ENCODE measurements at places on chromosomes 3 and 15. TPM values are rescaled to one million over a fixed set of nuclear protein-coding genes. Genes with fewer than 3 reads are reported as not detected.
A peak's percentile ranks its signal among the peaks of the same experiment; 100 is the strongest.

GRCh38 chr15:89824607-89824867 is 9.9 kb upstream of the ANPEP start:
- H3K4me3 ChIP-seq, result no peak overlapping the region
- no peaks in the 10 kb centered on the region for H3K4me1 ChIP-seq
- H3K27ac ChIP-seq, result no peak overlapping the region
- no peak for DNase-seq

DNA sequence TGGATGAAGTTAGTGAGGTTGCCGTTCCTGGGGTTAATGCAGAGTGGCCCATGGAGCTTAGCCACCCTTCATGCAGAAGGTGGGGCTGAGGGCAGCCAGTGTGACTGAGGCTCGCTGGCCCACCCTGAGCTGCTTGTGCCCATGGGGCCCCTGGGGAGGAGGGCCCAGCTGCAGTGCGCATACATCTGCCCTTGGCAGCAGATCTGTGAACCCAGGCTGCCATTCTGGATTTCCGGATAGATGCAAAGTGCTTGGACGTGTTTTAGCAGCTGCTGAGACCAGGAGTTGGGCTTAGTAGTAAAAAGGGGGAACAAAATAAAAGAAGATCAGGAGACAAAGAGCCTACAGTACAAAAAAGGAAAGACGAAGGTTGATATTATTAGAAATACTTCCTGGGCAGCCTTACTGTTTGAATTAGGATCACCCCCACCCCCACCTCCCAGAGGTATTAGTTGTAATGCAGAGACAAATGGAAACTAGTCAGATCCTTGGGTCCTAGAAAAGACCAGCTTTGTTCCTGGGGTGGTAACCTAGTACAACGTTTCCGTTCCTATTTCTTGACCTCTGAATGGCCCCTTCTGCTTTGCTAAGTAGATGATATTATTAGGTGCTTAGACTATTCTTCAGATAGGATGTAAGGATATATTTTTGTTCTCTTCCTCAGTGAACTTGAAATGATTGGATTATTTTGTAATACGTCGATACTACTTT is 70.2 kb downstream of the IGF1R start:
- no peak overlapping the region for H3K27ac ChIP-seq
- peaks cover 49% of the 10 kb centered on the region for H3K4me1 ChIP-seq
- H3K27me3 ChIP-seq, result no peaks in the 10 kb centered on the region
- DNase-seq, result no peak

GRCh38 chr3:187136936-187137335 is 2.4 kb downstream of the RPL39L start:
- peaks cover 16% of the 10 kb centered on the region for H3K4me1 ChIP-seq
- H3K27me3 ChIP-seq, result no peaks in the 10 kb centered on the region
- DNase-seq, result no peak
- H3K27ac ChIP-seq, result no peak overlapping the region
- H3K36me3 ChIP-seq, result no peaks in the 10 kb centered on the region
- H3K4me3 ChIP-seq, result no peak overlapping the region

DNA sequence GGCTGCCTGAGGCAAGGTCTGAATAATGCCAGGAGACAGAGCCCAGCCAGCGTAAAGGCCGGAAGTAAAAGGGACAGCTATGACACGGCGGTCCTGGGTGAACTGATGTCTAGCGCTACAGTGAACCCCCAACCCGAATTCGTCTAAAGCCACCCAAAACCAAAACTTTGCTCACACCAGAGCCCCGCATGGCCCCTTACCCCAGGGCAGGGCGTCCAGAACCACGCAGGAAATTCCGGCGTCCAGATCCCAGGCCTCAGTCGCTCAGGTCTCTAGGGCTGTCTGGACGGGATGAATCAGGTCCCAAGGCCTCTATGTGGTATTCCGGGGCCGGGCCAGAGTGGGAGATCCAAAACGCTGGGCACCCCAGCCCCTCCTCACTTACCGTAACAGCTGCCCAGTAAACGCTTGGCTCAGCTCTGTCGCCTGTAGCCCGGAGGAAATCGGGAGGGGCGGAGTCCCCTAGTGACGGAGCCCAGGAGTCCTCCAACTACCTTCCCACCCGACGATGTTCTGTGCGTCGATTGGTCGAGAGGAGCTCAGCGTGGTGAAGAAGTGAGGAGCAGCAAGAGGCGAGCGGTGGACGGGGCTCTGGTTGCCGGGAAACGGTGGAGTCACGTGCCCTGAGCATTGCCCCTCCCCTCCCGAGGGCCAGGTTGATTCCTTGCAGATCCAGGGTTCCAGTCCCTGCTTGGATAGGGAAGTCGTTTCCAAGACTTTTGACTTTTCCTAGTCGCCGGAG is at the start of gene CCDC32:
Gene CCDC32 (minus strand): TSS at position 452 of the 742 bp plus-strand sequence. CDS start 2,027 bp downstream, outside the sequence.
- peak; percentile 82 for DNase-seq
- peaks cover 7% of the 10 kb centered on the region for H3K27me3 ChIP-seq
- H3K27ac ChIP-seq, result peak within 1 kb of the TSS; percentile 84

GRCh38 chr3:140529558-140529957 is 148.3 kb upstream of the TRIM42 start:
- no peak for DNase-seq
- no peak overlapping the region for H3K4me3 ChIP-seq
- peaks cover 2% of the 10 kb centered on the region for H3K27me3 ChIP-seq
- no peaks in the 10 kb centered on the region for H3K4me1 ChIP-seq
- no peak overlapping the region for H3K27ac ChIP-seq

DNA sequence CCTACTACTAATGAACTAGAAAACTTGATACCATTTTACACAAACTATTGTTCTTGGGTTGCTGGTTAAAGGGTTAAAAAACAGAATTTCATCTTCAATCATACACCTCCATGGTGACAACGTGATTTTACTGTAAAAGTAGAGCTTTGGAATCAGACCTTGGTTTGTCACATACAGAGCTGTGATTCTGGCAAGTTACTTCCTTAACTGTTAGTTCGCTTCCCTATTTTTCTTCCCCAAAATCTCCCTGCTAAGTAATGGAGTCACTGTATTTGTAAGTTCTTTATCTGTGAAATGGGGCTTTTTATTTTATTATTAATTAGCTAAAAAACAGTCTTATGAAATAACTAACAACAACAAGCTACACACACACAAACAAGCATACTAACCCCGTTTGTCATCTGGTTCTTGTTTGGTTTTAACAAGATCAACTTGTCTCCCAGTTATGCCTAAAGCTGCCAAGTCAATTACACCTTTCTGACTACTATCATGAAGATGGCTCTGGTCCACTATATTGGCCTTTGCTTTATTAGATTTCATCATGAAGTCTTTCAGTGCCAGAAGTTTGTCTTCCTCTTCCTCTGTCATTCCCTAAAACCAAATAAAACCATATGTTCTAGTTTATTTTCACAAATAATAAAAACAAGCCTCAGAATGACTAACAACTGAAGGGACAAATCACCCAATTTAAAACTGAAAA is 38.6 kb downstream of the PIK3R4 start:
- DNase-seq, result no peak
- H3K27ac ChIP-seq, result no peak overlapping the region
- no peaks in the 10 kb centered on the region for H3K4me1 ChIP-seq

DNA sequence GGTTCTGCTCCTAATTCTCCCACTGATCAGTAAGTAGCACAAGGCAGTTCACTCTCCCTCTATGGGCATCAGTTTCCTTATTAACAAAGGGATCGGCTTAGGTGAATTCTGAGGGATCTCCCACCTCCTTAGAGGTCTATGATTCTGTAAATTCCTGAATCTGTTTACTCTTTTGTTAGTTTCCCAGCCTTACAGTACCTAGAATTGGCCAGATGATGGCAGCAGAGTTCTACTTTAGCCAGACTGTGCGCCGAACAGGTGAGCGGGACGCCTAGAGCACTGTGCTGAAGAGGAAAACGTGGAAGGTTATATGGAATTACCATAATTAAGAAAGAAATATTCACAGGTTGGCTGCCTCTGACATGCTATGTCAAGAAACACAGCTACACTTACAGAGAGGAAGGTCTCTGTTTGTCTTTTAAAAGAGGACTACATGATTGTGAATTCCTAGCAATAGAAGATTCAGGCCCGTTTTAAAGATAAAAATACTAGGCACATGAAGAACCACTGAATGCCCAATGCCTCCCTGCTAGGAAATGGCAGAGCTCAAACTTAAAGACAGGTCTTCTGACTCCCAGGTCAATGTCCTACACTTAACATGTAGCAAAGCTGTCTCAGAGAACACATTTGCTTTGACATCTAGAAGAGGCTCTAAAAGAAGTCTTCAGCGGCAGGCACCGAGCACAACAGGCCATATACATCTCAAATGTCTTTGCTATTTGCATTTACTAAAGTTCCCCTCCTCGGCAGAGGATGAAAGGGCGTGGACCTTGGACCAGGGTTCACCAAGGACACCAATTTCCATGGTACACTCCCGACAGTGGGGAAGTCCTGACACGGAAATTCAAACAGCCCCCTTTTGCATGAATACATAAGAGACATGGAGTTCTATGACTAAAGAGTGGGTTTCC is 259.9 kb downstream of the FGF12 start:
- no peaks in the 10 kb centered on the region for H3K4me1 ChIP-seq
- no peak overlapping the region for H3K27ac ChIP-seq
- DNase-seq, result peak; percentile 24
- H3K27me3 ChIP-seq, result peaks cover 5% of the 10 kb centered on the region
- H3K36me3 ChIP-seq, result no peaks in the 10 kb centered on the region

DNA sequence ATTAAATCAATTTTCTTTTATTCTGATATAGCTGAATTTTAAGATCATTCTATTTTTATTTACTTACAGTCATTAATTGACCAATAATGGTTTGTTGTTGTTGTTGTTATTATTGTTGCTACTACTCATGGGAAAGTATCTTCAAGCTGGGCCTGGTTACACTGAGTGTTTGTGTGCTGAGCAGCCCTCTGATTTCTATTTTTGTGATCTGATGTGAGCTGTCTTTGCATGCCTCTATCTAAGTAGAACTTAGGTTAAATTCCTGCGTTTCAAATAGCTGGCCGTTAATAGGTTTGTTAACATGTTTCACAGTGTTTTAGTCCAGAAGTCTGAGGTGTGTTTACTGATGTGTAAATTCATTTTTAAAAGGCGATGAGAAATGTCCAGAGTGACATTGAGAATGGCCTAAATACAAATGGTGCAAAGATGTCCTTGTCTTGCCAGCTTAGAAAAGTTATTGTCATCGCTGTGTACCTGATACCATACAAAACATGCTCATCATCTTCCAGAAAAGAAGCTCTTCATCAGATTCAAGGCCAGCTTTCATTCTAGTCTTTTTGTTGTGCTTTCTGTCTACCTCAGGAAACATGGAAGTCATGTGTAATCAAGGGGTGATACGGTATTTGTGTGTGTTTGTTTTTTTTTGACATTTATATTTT is 15.8 kb downstream of the ARIH2 start:
- H3K27me3 ChIP-seq, result no peaks in the 10 kb centered on the region
- H3K4me1 ChIP-seq, result peaks cover 19% of the 10 kb centered on the region
- DNase-seq, result no peak
- H3K36me3 ChIP-seq, result peaks cover 13% of the 10 kb centered on the region
- no peak overlapping the region for H3K4me3 ChIP-seq
- no peak overlapping the region for H3K27ac ChIP-seq

- no peaks in the 10 kb centered on the region for H3K27me3 ChIP-seq
- H3K36me3 ChIP-seq, result no peaks in the 10 kb centered on the region
- no peaks in the 10 kb centered on the region for H3K4me1 ChIP-seq
- DNase-seq, result no peak
Measured at GRCh38 chr3:89617706-89618105, 510.3 kb downstream of the EPHA3 start.

GRCh38 chr3:197828-198491 is 1.4 kb downstream of the CHL1 start:
- no peak overlapping the region for H3K4me3 ChIP-seq
- H3K36me3 ChIP-seq, result no peaks in the 10 kb centered on the region
- H3K4me1 ChIP-seq, result no peaks in the 10 kb centered on the region

GRCh38 chr15:42156243-42156922 is at the start of gene PLA2G4F:
Gene PLA2G4F, minus strand, starts transcription at chr15:42156636. Its CDS starts 87 bp downstream, at chr15:42156549.
- H3K36me3 ChIP-seq, result peaks cover 11% of the 10 kb centered on the region
- H3K27ac ChIP-seq, result no peak within 1 kb of the TSS
- H3K4me3 ChIP-seq, result no peak within 1 kb of the TSS
- H3K4me1 ChIP-seq, result no peaks in the 10 kb centered on the region
- DNase-seq, result no peak

Gene AP3B2
- total RNA-seq, result 5.8 TPM

Gene GCNT3
- total RNA-seq, result not detected

Gene FGD5
- not detected for total RNA-seq

Gene SATB1
- total RNA-seq, result 204 TPM

Gene CADM2
- total RNA-seq, result not detected

Gene GOLGA8S
- total RNA-seq, result 0.32 TPM

Gene CD276
- 0.66 TPM for total RNA-seq

Measured in T-cell (primary cell).